ENCODE measurements at places on chromosomes 13 and 19.

GRCh38 chr19:40803857-40804782, 5.1 kb downstream of the EGLN2 start:
- DNase-seq: peak; percentile 68

DNA sequence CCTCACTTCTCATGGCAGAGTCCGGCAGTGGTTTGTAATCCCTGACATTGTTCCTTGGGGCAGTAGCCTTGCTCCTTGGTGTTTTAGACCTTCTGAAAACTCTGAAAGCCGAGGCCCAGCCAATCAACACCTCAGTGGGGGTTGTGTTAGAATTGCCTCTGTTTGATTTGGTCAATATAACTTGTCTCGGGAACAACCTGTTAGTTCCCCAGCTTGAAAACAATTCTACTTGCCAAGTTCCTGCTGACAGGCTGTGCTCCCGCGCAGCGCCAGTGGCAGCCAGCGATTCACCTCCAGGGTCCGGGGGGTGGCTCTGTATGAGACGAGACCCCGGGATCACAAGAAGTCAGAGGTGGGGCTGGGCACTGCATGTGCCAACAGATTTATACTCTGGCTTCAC, 81.4 kb upstream of the MEDAG start:
- no peak for DNase-seq

GRCh38 chr13:34155931-34156607, 338.1 kb downstream of the RFC3 start:
- no peak for DNase-seq

GRCh38 chr13:65943708-65944107, 1286.4 kb downstream of the PCDH9 start:
- no peak for DNase-seq

- no peak for DNase-seq
Measured at GRCh38 chr19:38565691-38566105, 52.1 kb downstream of the MAP4K1 start.

DNA sequence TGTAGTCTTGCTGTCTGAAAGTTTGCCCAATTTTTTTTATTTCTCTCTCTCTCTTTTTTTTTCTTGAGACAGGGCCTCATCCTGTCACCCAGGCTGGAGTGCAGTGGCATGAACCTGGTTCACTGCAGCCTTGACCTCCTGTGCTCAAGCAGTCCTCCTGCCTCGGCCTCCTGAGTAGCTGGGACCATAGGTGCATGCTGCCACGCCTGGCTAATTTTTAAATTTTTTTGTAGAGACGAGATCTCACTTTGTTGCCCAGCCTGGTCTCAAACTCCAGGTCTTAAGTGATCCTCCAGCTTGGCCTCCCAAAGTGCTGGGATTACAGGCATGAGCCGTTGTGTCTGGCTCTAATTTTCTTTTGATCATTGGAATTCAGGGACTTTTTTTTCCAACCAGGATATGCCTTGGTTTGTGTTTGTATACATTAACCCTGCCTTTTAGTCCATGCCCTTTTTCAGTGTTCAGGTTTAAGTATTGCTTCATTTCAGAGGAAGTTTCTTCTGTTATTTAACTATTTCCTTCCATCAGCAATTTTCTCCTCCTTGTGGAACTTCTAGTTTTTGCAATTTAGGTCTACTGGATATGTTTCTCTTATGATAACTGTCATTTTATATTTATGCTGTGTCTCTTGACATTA, 201.4 kb downstream of the PCCA start:
- DNase-seq: no peak

- DNase-seq: no peak
Measured at GRCh38 chr13:113756441-113757097, 2.5 kb upstream of the TMEM255B start.

GRCh38 chr13:69545551-69545950, 562.1 kb upstream of the ATXN8OS start:
- DNase-seq: no peak

- DNase-seq: no peak
Measured at GRCh38 chr19:17419154-17419620, 660 bp upstream of the MVB12A start.

- no peak for DNase-seq
Measured at GRCh38 chr13:98371516-98372023, 194.5 kb upstream of the RNF113B start.

- no peak for DNase-seq
Measured at GRCh38 chr13:22316494-22317025, 645.7 kb downstream of the FGF9 start.

DNA sequence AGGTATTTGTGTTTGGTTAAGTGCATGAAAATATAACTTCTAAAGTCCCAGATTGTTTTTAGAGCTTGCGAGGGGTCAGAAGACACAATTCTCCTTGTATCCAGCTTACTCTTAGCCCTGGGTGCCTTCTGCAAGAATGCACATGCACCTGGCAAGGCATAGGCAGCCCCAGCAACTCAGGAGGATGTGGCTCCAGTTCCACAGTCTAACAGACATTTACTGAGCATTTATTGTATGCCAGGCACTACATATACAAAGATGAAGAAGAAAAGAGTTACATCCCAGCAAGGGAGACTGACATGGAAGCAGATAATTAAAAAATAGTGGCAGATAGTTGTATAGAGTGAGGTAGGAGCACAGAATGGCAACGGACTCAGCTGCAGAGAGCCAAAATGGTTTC, 101.1 kb upstream of the FRY start:
- DNase-seq: no peak

- DNase-seq: no peak
Measured at GRCh38 chr19:32124585-32124984, 220.8 kb upstream of the ZNF507 start.

GRCh38 chr13:96546463-96546862, 447.8 kb downstream of the OXGR1 start:
- DNase-seq: no peak

DNA sequence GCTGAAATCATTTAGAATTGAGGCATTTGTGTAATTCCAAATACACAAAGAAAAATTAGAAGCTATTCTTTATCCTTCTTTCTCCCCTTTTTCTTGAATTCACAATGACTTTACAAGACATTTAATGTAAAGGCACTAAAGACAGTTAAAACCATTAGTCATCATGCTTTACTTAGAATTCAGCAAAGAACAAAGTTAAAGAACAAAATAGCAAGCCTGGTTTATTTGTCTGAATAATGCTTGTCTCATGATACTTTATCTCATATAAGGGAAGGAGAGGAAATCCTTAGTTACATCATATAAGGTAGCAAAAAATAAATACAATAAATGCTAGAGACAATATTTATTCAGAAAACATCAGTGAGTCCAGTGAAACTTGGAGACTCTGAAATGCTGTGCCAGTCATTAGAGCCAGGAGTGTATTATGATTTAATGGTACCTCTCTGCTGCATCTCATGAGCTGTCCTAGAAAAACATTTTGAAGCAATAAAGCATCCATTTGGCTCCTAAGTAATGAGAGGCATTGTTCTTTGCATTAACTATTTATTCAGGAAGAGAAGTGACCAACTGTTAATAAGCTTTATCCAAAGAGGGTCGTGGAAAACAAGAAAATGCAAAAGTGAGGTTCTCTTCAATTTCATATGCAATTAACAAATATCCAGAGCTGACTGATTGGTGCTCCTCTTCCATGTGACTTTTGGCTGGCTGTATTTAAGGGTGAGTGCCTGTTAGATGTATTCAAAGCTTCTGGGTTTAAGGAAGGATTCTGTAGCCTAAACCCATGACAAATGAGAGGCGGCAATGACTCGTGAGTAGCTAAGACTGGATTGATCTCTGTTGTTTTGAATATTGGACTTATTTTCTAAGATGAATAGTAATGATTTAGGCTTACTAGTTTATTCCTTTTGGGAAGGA, 105.0 kb downstream of the DGKH start:
- DNase-seq: no peak

DNA sequence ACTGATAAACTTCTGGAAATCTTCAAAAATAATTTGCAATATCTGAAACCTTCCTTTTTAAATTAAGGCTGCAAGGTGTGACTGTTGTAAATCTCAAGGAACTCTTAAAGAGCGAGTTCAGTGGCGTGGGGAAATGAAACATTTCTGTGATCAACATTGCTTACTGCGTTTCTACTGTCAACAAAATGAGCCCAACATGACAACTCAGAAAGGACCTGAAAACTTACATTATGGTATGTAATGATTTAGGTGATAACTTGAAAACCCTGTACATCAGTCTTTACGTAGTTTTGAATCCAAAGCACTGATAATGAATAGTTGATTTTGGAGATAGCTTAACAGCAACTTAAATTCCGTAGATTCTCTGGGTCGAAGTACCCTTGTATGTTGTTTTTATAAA, 92.8 kb downstream of the ZMYM2 start:
- no peak for DNase-seq

GRCh38 chr19:45500918-45501729, 2.9 kb downstream of the PPM1N start:
- no peak for DNase-seq

DNA sequence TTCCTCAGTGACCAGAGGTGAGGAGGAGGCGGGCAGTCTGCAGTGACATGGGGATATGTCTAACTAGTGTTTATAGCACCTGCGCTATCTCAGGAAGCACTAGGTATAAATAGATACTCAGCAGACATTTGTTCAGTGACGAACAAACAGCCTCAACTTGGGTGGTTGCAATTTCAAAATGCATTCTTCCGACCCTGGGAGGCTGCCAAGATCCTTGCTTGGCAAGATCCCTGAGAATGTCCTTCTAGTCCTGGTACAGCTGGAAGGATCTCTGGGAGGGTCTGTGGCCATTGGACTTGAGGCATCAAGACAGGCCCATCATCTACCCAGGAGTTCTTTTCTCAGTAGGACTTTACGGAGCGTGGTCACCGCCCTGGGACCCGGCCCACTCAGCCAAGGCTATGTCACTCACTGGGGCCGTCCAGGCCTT, 299.5 kb downstream of the ZNF536 start:
- no peak for DNase-seq

DNA sequence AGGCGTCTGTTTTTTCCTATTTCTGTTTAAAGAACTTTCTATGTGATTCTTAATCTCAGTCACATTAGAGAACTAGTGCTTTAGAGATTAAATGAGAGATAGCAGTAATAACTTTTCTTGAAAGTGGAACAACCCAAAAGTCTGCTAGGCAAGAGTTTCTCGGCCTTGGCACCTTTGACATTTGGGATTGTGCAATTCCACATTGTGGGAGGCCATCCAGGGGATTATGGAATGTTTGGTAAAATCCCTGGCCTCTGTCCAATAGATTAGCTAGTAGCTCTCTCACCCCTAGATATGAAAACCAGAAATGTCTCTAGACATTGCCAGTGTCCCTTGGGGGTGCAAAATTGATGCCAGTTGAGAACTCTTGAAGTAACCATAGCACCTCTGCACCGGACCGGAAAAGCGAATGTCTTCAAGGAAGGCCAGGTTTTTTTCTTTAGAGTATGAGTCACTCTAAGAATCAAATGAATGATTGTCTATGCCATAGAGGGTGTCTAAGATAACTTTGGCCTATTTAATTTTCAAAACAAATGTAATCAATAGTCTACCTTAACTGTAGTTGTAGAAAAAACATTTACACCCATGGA, 45.0 kb upstream of the IL17D start:
- DNase-seq: no peak

- no peak for DNase-seq
Measured at GRCh38 chr13:28384789-28385188, 110.1 kb downstream of the FLT1 start.

GRCh38 chr13:90362707-90363106, 984.8 kb upstream of the MIR17HG start:
- no peak for DNase-seq

GRCh38 chr13:29936051-29936813, 85.8 kb upstream of the UBL3 start:
- no peak for DNase-seq

GRCh38 chr19:50314724-50315708, 14.2 kb downstream of the KCNC3 start:
- no peak for DNase-seq

GRCh38 chr13:56201834-56202233, 938.9 kb upstream of the PRR20A start:
- no peak for DNase-seq

DNA sequence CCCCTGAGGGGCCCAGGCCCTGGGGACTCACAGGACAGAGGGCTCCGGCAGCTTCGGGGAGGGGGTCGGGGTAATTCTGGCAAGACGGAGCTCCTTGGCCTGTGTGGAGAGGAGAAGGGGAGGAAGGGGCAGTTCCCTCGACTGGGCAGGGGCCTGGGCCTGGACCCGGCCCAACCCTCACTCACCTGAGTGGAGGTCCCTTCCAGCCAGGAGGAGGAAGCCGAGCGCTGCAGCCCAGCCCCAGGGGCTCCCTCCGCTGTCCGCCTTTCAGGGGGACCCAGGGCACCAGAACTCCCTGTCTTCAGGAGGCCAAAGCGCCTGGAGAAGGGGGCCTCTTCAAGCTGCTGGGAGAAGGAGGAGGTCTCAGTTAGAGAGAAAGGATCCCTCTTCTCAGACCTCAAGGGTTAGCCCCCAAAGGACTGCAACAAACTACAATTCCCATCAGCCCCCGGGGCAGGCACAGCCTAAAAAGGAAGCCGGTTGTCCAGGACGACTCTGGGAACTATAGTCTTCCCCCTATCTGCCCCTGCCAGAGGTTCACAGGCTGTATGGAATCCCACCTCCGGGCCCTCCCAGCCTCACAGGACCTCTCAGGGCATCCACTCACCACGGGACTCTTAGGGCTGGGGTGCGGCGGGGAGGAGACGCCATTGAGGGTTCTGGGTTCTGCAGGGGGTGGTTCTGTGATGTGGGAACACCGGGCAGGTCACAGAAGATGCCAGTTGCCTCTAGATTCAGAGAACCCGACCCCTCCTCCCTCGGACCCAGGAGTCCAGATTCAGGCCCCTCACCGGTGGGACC, 19.8 kb downstream of the EPS8L1 start:
- DNase-seq: no peak

DNA sequence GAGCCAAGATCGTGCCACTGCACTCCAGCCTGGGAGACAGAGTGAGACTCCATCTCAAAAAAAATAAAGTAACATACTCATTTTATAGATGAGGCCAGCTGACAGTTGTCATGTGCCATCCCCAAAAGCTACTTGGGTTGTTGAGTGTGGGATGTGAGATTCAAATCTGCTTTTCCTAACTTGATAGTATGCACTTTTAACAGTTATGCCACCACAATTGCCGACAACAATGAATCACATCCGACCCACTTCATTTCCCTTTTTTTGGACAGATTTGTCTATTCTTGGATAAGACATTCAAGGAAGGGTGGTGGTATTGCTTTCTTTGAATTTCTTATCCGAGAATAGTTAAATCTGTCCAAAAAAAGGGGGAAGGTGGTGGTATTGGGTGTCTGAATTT, 16.3 kb upstream of the DNMT1 start:
- DNase-seq: no peak

GRCh38 chr19:53275480-53275879, 8.0 kb upstream of the VN1R4 start:
- DNase-seq: no peak

GRCh38 chr13:28794396-28794795, 25.7 kb upstream of the MTUS2 start:
- no peak for DNase-seq

DNA sequence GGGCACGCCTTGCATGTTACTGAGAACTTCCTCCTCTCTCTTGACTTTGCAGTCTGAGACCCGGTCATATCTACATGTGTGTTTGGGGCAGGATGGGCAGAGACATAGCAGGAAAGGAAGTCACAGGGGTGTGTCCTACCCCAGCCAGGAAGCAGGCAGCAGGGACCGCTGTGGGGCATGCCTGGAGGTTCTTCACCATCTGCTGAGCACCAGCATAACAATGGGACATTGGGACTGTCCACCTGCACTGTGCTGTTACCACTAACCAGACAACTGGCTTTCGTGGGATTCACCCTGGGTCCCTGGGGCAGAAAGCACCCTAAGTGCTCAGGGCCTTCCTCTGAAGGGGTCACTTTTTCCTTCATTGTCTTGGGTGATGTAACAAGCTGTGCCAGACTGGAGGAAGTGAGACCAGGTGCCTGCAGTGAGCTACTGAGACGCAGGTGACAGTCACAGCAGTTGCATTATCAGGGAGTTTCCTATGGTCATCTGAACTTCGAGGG, 2.6 kb upstream of the HAUS5 start:
- no peak for DNase-seq
